LHCN-M2 (cell line): ENCODE measurements at places on chromosomes 3 and 15.

DNA sequence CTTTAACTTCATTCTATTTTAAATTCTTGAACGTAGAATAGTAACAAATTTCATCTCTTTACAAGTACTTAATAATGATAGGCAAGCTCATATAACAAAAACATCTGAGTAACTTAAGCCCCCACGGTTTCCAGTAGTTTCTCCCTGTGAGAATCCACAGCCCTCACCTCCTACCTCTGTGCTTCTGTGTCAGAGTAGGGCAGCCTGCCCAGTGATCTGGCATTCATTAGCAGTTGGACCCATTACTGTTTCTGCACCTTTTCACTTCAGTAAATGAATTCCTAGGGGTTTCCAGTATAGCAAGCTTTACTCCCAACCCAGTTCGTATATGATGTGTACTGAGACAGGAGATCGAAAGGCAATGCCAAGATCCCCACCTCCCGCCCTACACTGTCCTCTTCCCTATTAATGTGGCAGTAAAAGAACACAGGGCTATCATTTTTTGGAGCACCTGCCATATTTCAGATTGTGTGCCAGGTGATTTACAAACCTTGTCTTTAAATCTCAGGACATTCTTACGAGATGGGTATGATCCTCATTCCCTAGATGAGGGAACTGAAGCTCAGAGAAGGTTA lies 40.8 kb downstream of the EIF2AK4 start:
- DNase-seq, result no peak

GRCh38 chr3:194305356-194306108 lies 45.6 kb downstream of the CPN2 start:
- DNase-seq, result no peak

GRCh38 chr3:77967621-77968020 lies 927.7 kb downstream of the ROBO2 start:
- no peak for DNase-seq

- no peak for DNase-seq
These were observed 106.7 kb downstream of the GABRB3 start for GRCh38 chr15:26665957-26666791.

DNA sequence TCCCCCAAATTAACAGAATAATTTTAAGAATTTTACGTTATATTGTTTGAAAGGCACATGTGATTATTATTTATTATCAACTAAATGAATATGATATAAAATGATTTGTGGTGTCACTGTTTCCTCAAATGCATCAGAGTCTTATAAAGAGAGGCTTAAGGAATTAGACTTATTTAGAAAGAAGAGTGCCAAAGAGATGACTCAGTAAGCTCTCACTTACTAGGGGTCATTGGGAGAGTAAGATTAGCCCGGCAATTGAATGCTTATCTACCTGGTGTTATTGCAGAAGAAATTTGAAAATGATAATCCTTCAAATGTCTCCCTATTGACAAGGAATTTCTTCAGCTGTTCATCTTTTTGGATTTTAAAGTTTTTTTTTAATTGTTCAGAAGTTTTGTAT lies 408.7 kb downstream of the OXSM start:
- DNase-seq, result no peak

DNA sequence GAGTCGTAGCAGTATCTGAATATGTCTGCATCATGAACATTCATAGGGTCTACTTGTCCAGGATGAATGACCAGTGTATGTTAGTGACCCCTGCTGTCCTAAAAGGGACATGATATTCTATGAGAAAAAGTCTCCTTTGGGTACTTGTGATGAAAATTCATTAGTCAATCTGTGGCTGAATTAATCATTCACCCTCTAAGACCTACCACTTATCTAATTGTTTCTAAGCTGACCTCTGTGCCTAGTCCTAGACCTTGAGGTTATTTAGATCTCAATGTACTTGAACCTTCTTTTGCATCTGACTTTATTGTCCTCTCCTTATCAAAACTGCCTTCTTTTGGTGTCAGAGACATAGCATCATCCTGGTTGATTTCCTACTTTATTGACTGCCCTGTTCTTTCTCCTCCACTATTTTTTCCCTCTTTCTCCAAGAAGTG lies 799.3 kb downstream of the DIPK2A start:
- peak; percentile 68 for DNase-seq

DNA sequence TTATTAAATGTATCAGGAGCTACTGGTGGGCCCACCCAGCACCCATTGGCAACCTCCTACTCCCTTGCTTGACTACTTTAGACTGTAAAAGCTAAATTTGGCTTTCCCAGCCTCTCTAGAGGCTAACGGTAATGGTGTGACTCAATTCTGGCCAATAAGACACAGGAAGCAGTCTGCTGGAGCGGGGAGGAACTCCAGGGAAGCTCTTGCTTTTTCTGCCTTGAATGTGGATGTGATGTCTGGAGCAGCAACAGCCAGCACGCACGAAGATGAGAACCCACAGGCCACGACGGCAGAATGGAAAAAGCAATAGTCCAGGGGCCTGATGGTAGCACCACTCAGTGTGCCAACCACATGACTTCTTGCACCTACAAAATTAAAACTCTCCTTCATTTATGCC lies 39.9 kb downstream of the RAB6B start:
- peak; percentile 22 for DNase-seq

GRCh38 chr3:172562871-172563865 lies 39.9 kb upstream of the TNFSF10 start:
- DNase-seq, result peak; percentile 76

GRCh38 chr15:85313339-85313738 lies 67.1 kb upstream of the AKAP13 start:
- no peak for DNase-seq

GRCh38 chr3:59831394-59831793 lies 781.6 kb upstream of the CFAP20DC start:
- DNase-seq, result no peak

DNA sequence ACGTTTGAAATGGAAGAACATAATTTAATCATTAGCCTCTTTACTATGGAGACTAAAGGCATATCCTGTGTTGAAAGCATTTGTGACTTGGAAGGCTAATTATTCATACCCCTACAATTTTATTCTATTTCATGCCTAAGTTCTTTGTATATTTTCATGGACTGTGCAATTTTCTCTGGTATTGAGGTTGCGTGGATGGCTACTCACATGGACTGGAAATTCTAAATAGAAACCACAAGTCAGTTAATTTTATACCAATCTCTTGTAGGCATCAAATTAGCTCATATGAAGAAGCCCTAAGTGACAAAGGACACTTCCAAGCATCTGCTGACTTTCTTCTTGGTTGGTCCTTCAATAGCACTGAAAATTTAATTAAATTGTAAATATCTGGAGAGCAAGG lies 1353.5 kb downstream of the ROBO1 start:
- DNase-seq, result no peak

GRCh38 chr3:41462103-41462691 lies 262.9 kb downstream of the CTNNB1 start:
- no peak for DNase-seq

DNA sequence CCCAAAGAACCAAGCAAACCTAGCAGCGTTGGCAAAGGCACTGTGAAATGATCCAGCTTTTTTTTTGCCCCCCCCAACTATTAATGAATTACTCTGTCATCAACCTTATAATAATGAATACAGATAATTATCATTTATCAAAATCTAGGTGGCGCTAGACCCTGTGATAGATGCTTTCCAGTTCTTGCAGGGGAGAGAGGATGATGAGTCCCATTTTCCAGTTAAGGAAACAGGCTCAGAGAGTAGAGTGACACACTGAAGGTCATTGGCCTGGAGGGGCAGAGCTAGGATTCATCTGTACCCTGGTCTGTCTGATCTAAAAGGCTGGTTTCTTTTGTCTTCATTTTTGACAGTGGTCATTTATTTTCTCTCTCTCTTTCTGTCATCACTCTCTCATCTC lies 5.0 kb downstream of the ACOX2 start:
- DNase-seq, result peak; percentile 51

DNA sequence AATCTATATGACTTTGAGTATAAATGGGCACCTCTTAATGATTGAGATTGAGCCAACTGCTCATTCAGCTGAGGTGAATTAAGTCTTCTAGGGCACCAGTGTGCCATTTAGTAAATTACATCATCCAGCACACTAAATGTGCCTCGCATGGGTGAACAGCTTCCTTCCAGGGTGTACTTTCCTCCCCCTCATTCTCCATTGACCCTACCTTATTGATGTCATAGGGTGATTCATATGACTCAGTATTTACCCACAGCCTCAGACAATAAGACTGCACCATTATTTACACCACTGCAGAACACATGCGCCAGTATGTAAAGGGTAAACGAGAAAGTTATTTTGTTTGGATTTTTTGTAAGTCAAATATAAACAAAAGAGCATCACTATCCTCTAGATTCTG lies 185.2 kb upstream of the ARL6 start:
- no peak for DNase-seq

DNA sequence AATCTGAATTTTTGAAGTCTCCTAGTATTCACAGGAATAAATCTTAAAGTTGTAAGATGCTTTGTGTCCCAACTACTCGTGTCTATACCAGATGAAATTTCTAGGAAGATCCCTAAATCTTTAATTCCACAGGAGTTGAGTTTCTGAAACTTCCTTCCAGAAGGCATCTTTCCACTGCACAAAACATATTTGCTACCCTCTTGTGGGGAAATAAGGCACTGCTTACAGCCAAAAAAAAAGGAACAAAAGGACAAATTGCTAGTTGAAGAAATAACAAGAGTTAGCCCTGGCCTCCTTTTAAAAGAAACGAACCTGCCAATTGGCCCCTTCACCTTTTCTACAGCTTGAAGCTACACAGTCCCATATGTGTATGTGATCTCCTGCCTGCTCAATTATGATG lies 54.0 kb downstream of the TAFA4 start:
- DNase-seq, result peak; percentile 16

GRCh38 chr3:49412632-49413337 lies 562 bp downstream of the TCTA start:
- DNase-seq, result no peak

DNA sequence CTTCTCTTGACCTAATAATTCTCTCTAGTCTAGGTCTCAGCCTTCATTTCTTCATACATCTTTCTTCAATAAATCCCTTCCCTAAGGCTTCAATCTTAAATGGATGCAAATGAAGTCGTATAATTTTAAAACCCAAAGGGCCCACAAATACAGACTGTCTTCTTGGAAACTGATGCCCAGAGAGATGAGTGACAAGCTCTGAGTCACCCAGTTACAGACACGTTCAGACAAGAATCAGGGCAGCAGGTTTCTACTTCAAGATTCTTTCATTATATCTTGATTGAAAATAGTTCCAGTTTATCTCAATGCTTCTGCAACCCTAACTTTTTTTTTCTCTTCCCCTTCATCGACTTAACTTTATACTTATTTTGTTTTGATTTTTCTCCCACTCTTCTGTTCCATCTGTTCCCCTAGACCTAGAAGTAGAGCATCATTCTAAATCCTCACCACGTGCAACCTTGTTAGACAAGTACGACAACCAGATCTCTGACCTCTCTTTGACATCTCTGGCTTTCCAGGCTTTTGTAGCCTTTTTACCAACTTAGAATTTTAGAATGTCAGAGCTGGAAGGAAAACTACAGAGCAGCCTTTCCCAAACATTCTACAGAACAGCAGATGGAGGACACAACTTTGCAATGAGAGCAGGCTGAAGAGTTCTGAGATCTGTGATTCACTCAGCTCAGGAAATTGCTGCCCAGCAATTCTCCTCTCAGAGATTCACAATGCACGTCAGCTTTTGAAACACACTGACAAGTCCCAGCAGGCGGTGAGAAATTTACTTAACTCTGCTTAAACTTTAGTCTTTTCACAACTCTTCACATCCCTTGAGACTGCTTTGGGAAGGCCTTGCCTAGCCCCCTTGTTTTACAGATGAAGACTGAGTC lies 25.3 kb downstream of the NCEH1 start:
- peak; percentile 58 for DNase-seq
